ENCODE measurements at places on chromosomes 6 and 20. TPM values are rescaled to one million over a fixed set of nuclear protein-coding genes. Genes with fewer than 3 reads are reported as not detected.
A peak's percentile ranks its signal among the peaks of the same experiment; 100 is the strongest.

DNA sequence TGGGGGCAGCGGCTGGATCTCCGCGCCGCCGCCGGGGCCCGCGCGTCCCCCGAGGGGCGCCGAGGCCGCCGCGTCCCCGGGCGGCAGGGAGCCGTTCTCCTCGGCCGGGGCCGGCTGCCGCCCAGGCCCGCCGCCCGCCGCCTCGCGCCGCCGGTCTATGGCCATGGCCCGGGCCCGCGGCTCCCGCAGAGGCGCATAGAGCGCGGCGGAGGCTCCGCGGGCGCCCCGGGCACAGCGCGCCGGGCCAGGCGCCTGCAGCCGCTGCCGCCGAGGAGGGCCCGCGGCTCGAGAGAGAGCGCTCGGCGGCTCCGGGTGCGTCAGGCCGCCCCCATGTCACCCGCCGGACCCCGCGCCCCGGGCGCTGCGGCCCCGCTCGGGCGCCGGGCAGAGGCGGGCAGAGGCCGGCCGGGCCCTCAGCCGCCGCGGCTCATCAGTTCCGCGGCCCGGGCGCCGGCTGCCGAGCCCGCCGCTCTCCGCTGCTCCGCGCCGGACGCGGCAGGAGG is 404 bp downstream of the SLC22A23 start:
- peaks cover 27% of the 10 kb centered on the region for H3K27me3 ChIP-seq
- no peak overlapping the region for H3K27ac ChIP-seq
- H3K36me3 ChIP-seq = no peaks in the 10 kb centered on the region
- no peak overlapping the region for H3K4me3 ChIP-seq
- DNase-seq = no peak

DNA sequence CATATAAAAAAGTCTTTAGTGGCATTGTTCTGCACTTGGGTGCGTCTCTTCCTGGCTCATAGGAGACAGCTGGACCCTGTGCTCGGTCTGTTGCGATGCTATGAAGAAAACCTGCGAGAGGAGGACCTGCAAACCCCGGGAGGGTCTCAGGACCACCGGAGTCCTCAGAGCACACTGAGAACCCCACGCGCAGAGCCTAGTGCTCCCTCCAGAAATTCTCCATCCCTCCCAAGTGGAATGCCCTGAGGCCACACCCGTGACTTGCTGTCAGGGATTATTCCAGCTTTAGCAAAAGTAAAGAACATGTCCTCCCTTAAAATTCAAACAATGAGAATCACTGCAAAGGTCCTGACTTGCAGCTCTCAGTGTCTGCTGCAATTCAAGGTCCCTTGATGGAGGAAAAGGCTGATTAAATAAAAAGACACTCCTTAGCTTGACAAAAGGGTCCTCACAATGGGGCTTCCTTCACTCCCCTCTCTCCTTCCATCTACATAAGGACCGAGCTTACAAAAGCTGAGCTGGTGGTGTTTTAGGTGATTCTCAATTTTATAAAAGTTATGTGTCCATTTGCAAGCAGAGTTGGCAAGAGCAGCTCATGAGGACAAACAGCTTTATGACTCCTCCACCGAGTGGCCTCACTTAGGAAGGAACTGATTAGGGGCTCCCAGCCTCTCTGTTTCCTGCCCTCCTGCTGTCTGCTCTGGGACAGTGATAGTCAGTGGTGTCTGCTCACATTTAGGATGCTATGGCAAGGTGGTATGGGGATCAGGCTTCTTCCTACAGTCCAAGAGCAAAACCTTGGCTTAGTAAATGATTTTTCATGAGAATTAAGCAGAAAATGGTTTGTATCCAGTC is 97.0 kb downstream of the RAMACL start:
- H3K4me1 ChIP-seq = peaks cover 10% of the 10 kb centered on the region
- peaks cover 16% of the 10 kb centered on the region for H3K36me3 ChIP-seq
- no peak overlapping the region for H3K4me3 ChIP-seq
- DNase-seq = no peak
- no peak overlapping the region for H3K27ac ChIP-seq

GRCh38 chr6:73285674-73286283 is 22.8 kb upstream of the KHDC1 start:
- H3K27ac ChIP-seq = no peak overlapping the region
- no peaks in the 10 kb centered on the region for H3K27me3 ChIP-seq
- DNase-seq = no peak
- H3K4me1 ChIP-seq = no peaks in the 10 kb centered on the region
- peaks cover 3% of the 10 kb centered on the region for H3K36me3 ChIP-seq
- H3K4me3 ChIP-seq = no peak overlapping the region

DNA sequence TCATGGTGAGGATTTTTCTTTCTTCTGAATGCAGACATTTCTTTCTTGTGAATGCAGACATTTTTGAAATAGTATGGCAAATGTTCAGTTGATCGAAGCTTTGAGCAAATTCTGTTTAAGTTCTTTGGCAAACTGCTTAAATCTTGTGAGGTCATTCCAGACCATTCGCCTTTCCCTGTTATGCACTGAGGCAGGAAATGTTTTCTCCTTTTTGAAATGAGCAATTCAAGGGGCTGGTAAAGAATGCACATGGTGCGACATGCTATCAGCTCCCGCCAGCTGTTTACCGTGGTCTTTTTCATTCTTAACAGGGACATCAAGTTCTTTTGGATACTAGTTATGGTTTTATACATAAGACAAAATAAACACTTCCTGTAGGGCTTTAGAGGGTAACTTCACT is 112.0 kb upstream of the CCN2 start:
- no peaks in the 10 kb centered on the region for H3K4me1 ChIP-seq
- no peaks in the 10 kb centered on the region for H3K36me3 ChIP-seq
- no peak overlapping the region for H3K4me3 ChIP-seq
- H3K27ac ChIP-seq = no peak overlapping the region
- peaks cover 3% of the 10 kb centered on the region for H3K27me3 ChIP-seq

DNA sequence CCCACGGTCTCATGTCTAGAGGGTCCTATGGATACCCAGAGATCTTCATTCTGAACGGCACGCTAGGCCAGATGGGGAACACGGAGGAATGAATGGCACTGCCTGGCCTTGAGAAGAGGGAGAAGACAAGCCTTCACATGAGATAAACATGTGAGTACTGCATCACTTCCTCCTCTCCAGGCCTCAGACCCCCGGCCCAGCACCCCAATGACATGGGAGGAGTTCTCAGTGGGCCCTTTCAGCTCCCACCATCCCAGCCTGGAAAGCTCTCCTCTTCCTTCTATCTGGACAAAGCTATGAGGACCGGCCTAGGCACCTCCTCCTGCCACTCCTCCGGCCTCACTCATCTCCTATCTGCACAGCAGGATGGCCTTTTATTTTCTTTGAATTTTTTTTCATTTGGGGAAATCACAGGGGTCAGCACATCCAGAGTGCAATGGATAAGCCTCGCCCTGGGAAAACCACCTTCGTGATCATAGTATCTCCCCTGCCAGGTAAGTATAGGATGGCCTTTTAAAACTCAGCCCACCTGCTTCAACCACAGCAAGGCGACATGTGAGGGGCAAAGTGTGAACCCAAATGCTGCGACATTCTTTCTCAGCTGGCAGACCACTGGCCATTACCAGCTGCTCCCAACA is 39.2 kb upstream of the CDKN1A start:
- no peaks in the 10 kb centered on the region for H3K36me3 ChIP-seq
- no peaks in the 10 kb centered on the region for H3K4me1 ChIP-seq
- H3K27me3 ChIP-seq = no peaks in the 10 kb centered on the region
- no peak for DNase-seq
- H3K27ac ChIP-seq = no peak overlapping the region

GRCh38 chr6:38354905-38355304 is 284.8 kb downstream of the BTBD9 start:
- H3K4me1 ChIP-seq = peaks cover 2% of the 10 kb centered on the region
- no peak overlapping the region for H3K27ac ChIP-seq
- H3K36me3 ChIP-seq = no peaks in the 10 kb centered on the region

GRCh38 chr6:135358985-135359384 is 138.6 kb downstream of the AHI1 start:
- no peak overlapping the region for H3K27ac ChIP-seq
- H3K27me3 ChIP-seq = no peaks in the 10 kb centered on the region
- H3K36me3 ChIP-seq = peaks cover 19% of the 10 kb centered on the region
- no peak overlapping the region for H3K4me3 ChIP-seq
- DNase-seq = no peak

DNA sequence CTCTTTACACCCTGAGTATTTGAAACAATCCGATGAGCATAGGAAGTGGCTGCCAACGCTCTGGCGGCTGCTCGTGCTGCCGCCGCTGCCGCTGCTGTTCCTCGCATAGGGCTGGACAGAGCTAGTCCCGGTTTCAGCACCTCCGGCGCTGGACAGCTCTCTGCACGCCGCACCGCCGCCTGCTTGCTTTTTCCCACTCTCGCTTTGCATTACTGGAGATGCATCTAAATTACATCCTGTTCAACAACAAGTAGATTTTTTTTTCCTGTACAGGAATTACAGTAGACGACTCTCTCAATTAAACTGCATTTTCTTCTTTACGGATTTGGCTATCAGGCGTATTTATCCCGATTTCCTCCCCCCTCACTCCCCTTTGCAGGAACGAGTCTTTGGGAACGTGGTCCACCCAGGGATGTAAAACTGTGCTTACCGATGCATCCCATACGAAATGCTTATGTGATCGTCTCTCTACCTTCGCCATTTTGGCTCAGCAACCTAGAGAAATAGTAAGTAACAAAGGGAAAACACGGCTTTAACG is 563.8 kb downstream of the LMBRD1 start:
- H3K36me3 ChIP-seq = no peaks in the 10 kb centered on the region
- peaks cover 6% of the 10 kb centered on the region for H3K27me3 ChIP-seq
- H3K27ac ChIP-seq = no peak overlapping the region
- H3K4me1 ChIP-seq = no peaks in the 10 kb centered on the region

- H3K27me3 ChIP-seq = no peaks in the 10 kb centered on the region
- H3K4me1 ChIP-seq = peaks cover 79% of the 10 kb centered on the region
- peak overlapping the region; percentile 72 for H3K4me3 ChIP-seq
- H3K36me3 ChIP-seq = peaks cover 73% of the 10 kb centered on the region
- DNase-seq = peak; percentile 44
- peak overlapping the region; percentile 95 for H3K27ac ChIP-seq
These were observed 12.8 kb downstream of the STK4 start for GRCh38 chr20:44979090-44979621.

GRCh38 chr6:30443657-30444450 is 45.5 kb upstream of the HLA-E start:
- no peaks in the 10 kb centered on the region for H3K36me3 ChIP-seq
- H3K4me1 ChIP-seq = peaks cover 10% of the 10 kb centered on the region
- H3K27ac ChIP-seq = no peak overlapping the region

DNA sequence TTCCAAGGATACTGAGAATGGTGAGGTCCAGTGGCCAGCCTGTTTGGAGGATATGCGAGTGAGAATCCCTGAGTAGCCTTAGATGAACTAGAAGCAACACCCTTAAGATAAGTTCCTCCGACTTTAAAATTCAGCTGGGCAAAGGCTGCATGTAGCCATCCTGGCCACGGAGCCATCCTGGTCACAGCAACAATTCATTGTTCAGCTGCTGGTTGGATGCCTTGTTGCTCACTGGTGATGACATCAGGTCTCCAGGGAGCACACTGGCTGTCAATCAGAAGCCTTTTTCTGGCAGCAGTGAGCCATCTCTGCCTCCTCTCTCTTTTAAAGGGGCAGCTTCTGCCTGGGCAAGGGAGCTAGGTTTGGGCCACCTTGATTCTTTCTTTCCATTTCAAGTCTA is 22.4 kb upstream of the RIMS4 start:
- no peak overlapping the region for H3K27ac ChIP-seq
- no peak overlapping the region for H3K4me3 ChIP-seq
- DNase-seq = no peak
- H3K27me3 ChIP-seq = peaks cover 34% of the 10 kb centered on the region

- H3K4me3 ChIP-seq = no peak overlapping the region
- no peaks in the 10 kb centered on the region for H3K36me3 ChIP-seq
- DNase-seq = no peak
- H3K4me1 ChIP-seq = no peaks in the 10 kb centered on the region
These were observed 99.0 kb downstream of the GMPR start for GRCh38 chr6:16337295-16337975.

DNA sequence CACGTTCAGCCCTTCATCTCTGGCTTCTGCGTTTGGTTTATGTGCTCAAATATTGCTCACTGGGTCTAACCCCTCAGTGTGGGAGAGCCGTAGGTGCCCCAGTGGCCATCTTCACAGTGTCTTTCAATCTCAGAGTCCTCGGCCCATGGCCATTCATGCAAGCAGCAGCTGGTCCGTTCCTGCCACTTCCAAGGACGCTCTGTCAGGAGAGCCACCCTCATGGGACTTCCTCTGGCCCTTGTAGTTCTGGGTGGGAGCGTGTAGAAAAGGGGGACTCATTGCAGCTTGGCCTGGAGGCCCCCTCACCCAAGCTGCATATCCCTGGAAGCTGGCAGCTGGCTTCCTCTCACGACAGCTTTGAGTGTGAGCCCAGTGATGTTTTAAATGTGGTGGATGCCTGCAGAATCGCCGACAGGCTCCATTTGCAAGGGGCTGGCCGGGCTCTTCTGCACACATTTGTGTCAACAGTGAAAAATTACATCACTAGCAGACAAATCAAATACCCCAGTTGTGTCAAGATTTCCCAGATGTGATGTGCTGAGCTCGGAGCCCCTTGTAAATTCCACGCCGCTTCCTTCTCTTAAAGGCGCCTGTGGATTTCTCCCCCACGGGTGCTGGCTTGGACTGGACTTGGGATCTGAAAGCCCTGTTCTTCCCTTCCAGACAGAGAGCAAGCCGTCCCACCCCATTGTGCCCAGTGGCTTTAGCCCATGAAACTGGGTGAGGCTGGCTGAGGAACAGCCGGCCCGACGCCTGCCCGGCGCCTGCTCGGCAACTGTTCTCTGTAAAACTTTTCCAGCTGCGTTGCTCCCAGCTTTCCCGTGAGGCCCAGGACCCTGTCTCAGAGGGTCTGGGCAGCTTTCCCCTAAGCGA is 360.1 kb downstream of the TAF4 start:
- no peak for DNase-seq
- H3K4me1 ChIP-seq = no peaks in the 10 kb centered on the region
- no peaks in the 10 kb centered on the region for H3K27me3 ChIP-seq
- H3K36me3 ChIP-seq = no peaks in the 10 kb centered on the region

GRCh38 chr6:90446164-90446563 is 140.7 kb downstream of the MAP3K7 start:
- peaks cover 5% of the 10 kb centered on the region for H3K36me3 ChIP-seq
- H3K4me1 ChIP-seq = peaks cover 41% of the 10 kb centered on the region
- no peak overlapping the region for H3K4me3 ChIP-seq
- H3K27me3 ChIP-seq = no peaks in the 10 kb centered on the region
- peak overlapping the region; percentile 96 for H3K27ac ChIP-seq

DNA sequence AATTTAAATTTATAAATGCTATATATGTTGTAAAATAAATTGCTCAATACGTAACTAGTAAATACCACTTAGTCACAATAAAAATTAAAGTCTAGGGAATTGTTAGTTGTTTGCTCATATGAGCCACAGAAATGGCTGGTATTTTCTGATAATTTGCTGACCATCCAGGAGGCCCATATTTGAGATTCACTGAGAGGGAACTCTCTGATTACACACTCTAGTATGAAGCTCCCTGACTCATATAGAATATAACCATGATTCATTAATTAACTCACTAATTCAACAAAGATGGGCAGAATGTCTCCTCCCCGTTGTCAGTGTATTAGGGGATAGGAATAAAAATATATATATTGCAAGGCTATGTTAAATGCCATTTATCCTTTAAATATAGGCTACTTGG is 46.6 kb upstream of the TMEM30A start:
- peaks cover 13% of the 10 kb centered on the region for H3K27me3 ChIP-seq
- H3K4me3 ChIP-seq = no peak overlapping the region
- H3K36me3 ChIP-seq = no peaks in the 10 kb centered on the region
- no peak for DNase-seq

MRPS10 gene
- total RNA-seq = 51.2 TPM

KHDC1L gene
- not detected for total RNA-seq

OLIG3 gene
- total RNA-seq = 0.21 TPM

ATP6V1G2 gene
- total RNA-seq = 1.0 TPM

CASS4 gene
- total RNA-seq = 3.4 TPM

SLC22A3 gene
- total RNA-seq = not detected

PSORS1C1 gene
- total RNA-seq = 0.19 TPM

HEY2 gene
- total RNA-seq = not detected

RUNX2 gene
- 4.8 TPM for total RNA-seq

C20orf141 gene
- total RNA-seq = not detected
